ENCODE measurements at places on chromosomes 5 and 9. TPM values are rescaled to one million over a fixed set of nuclear protein-coding genes. Genes with fewer than 3 reads are reported as not detected.

The PCDHB15 gene
- total RNA-seq: 6.6 TPM

The PROB1 gene
- not detected for total RNA-seq

The FAM81B gene
- total RNA-seq: not detected

The OR13C2 gene
- not detected for total RNA-seq

The AGXT2 gene
- total RNA-seq: not detected

The ANKS6 gene
- 75.0 TPM for total RNA-seq

The RLN2 gene
- 0.37 TPM for total RNA-seq

The SPINK13 gene
- not detected for total RNA-seq

The SERINC5 gene
- 34.3 TPM for total RNA-seq

The GZMA gene
- total RNA-seq: 9.9 TPM

The RORB gene
- 0.55 TPM for total RNA-seq

The SLC22A5 gene
- 41.7 TPM for total RNA-seq

The PTPN3 gene
- 16.7 TPM for total RNA-seq

The CCNI2 gene
- 56.7 TPM for total RNA-seq

- peak; percentile 59 for DNase-seq
Measured at GRCh38 chr9:116959809-116960208, 272.7 kb downstream of the TRIM32 start.

GRCh38 chr5:147559749-147560148 lies 49.9 kb upstream of the DPYSL3 start:
- DNase-seq: no peak

DNA sequence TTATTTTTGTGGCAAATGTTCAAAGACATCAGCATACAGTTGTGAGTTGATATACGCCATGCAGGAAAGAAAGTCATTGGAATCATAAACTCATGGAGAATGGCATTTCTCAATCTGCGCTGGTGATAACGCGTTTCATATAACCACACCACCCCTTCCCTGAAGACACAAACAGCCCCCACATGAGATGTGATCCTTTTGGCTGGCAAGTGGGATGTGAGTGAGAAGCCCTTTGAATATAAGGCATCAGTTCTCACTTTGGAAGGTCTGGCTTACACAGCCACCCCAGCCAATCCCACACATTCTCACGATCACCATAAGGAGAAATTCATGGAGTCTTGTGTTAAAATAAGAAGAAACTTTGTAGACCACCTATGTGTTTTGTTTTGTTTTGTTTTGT lies 725.0 kb downstream of the PRELID2 start:
- DNase-seq: no peak

DNA sequence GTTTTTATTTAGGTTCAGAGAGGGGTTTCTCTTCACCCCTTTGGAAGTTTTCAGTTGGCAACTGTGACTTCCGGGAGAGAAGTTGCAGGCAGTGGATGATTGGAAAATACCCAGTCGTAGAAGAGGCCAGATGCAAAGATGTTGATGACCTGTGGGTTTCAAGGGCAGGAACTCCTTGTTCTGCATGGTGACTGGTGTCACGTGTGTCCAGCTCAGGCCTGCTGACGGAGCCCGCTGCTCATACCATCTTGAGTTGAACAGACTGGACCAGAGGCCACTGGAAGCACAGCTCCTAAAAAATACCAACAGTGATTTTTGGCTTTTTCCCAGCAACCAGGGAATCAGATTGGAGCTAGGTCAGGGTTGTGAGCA lies 243.9 kb upstream of the KLF4 start:
- DNase-seq: peak; percentile 56

- no peak for DNase-seq
Measured at GRCh38 chr9:108386859-108387384, 468.9 kb downstream of the ACTL7B start.

DNA sequence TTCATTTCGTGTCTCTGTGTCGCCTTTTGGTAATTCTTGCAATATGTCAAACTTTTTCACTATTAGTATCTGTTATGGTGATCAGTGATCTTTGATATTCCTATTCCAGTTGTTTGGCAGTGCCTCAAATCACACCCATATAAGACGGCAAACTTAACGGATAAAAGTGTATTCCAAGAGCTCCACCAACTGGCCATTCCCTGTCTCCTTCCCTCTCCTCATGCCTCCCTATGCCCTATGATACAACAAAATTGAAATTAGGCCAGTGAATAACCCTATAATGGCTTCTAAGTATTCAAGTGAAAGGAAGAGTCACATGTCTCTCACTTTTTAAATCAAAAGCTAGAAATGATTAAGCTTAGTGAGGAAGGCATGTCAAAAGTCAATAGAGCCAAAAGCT lies 74.8 kb downstream of the CDK5RAP2 start:
- no peak for DNase-seq

DNA sequence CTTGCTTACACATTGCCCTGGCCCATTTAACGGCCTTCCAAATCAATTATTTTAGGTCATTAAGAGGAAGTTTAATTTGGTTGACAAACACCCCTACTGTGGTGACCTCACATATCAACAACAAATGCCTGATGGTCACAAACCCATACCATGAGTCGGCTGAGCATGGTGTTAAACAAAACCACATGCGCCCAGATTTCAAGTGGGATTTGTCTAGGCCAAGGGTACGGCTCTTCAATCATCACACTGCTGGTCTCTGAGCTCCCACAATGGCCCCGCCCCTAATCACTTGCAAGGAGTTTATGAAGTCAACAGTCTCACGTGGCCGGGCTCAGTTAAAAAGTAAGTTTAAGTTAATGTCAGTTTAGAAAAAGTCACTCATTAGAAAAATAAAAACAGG lies 243.8 kb downstream of the CRB2 start:
- DNase-seq: no peak

DNA sequence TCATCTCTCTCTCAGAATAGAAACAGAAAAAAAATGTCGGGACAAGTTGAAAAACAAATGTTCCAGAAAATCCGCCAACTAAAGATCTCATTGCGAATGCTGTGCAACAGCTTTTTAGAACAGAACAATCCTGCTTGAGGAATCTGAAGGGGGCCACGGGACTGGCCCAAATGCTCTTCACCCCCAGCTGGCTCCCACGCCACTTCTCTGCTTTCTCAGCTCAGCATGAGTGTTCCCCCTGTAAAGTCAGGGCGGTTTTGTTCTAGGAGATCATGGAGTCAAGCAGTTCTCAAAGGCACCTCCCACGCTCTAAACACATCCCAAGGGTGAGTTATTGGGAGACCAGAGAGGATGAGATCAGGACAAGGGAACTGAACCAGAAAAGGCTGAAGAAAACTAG lies 31.5 kb downstream of the DIRAS2 start:
- DNase-seq: no peak

GRCh38 chr5:110738503-110738811 lies 350 bp upstream of the SLC25A46 start:
- no peak for DNase-seq

DNA sequence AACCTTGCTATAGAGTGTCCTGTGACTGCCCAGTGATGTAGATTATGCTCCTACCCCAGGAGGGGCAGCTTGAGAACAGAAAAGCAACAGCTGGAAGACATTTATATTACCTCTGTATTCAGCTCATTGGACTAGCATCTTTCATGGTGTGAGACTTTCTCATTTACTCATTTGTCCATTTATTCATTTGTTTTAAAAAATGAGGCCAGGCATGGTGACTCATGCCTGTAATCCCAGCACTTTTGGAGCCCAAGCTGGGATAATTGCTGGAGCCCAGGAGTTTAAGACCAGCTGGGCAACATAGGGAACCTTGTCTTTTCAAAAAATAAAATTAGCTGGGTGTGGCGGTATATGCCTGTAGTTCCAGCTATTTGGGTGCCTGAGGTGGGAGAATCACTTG lies 130.0 kb upstream of the LHFPL2 start:
- DNase-seq: no peak

DNA sequence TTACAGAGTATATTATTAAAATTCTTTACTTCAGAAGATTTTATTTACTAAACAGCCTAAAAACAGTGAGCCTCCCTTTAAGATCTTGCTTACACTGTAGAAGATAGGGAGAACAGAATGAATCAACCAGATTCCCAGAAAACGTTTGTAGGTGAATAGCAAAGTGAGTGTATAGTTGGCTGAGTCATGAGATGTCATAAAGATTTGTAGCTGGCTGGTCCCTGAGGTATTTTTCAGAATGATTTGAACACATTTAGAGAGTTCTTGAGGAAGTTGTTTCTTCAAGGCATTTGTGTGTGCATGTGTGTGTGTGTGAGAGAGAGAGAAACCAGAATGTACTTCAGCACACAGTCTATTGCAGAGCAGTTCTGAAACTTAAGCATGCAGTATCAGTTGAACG lies 159.4 kb upstream of the PRR16 start:
- no peak for DNase-seq

DNA sequence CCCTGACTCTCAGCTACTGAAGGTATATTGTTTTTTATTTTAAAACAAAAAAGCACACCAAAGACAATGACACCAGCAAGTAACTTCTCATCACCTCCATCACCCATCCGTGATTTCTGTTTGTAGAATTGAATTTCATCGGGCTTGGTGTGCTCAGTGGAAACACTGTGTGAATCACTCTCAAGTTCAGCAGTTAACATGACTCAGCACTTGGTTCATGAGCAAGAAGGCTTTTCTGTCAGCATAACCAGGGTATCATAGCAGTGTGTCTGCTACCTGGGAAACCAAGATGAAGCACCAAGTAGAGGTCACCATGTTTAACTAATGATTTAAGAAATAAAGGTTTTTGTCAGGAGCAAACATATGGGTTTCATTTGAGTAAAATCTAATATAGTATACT lies 123.7 kb downstream of the INSYN2B start:
- no peak for DNase-seq

DNA sequence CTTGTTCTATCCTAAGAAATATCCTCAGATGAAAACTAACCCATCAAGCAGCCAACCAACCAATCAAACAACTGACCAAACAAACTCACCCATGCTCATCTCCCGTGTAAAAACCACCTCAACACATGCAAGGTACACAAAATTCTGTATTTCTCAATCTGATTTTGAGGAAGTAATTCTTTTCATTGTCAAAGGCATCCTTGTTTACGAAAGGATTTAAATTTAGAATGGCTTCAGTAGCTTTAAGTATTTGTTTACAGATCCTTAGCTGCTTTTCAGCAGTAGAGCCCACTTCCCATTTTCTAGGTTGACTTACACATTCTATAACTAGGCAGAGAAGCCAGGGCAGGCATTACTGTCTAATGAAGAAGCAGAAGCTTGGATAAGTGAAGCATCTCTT lies 78.6 kb downstream of the NTRK2 start:
- no peak for DNase-seq

DNA sequence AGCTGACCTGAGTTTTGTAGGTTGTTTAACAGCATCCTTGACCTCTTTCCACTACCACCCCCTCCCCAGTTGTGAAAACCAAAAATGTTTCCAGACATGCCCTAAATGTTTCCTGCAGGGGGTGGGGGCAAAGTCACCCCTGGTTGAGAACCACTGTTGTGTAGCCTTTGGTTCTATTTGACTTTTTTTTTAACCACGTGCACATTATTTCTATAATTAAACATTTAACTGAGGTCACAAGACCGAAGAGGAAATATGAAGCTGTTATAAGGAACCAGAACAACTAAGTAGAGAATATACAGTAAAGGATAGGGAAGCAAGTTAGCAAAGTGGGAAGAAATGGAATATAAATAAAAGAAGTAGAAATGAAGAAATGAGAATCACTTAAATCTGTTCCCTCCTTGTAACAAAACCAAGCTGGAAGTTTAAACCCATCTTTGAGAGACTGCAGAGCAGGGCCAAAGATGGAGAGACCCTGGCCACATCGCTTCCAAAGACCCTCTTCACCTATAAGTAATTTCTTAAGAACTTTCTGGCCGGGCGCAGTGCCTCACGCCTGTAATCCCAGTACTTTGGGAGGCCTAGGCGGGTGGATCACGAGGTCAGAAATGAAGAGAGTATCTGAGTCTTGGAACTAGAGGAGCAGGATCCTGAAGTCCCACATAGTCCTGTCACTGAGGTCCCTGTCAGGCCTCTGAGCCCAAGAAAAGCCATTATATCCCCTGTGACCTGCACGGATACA lies 14.4 kb downstream of the SIT1 start:
- no peak for DNase-seq

DNA sequence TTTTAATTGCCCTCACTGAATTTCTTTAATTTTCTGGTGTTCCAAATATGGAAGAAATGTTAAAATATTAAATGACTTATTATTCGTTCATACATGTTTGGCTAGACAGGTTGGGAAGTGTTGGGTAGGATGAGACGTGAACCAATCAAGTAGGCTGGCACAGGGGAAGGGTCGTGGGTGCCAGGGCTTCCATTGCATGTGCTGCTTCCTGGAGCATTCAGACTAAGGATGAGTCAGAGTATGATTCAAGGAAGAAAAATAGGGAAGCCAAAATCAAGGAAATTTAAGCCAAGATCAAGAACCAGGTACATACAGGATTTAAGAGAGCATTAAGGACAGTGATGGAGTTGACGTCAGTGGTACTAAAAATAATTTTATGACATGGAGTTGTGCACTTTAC lies 2068.0 kb downstream of the MAT2B start:
- DNase-seq: no peak

- no peak for DNase-seq
Measured at GRCh38 chr5:175378444-175379028, 65.4 kb downstream of the DRD1 start.

GRCh38 chr5:1465966-1466471 lies 20.8 kb upstream of the SLC6A3 start:
- no peak for DNase-seq

DNA sequence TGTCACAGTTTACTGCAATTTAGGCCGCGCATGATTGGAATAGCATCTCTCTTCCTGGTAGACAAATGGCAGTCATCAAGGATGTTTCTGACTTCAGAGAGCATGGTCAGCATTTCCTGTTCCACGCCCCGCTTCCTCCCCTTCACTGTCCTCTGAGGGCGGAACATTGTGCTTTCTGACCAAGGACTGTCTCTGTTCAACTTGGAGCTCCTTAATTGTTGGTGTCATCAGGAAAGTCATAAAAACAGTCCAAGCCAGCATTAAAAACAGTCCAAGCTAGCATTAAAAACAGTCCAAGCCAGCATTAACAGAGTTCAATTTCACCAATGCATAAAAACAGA lies 301.3 kb upstream of the IRX4 start:
- peak; percentile 23 for DNase-seq

GRCh38 chr5:10826971-10827370 lies 65.9 kb upstream of the DAP start:
- no peak for DNase-seq

- no peak for DNase-seq
Measured at GRCh38 chr5:176157656-176158055, 80.6 kb upstream of the SIMC1 start.

DNA sequence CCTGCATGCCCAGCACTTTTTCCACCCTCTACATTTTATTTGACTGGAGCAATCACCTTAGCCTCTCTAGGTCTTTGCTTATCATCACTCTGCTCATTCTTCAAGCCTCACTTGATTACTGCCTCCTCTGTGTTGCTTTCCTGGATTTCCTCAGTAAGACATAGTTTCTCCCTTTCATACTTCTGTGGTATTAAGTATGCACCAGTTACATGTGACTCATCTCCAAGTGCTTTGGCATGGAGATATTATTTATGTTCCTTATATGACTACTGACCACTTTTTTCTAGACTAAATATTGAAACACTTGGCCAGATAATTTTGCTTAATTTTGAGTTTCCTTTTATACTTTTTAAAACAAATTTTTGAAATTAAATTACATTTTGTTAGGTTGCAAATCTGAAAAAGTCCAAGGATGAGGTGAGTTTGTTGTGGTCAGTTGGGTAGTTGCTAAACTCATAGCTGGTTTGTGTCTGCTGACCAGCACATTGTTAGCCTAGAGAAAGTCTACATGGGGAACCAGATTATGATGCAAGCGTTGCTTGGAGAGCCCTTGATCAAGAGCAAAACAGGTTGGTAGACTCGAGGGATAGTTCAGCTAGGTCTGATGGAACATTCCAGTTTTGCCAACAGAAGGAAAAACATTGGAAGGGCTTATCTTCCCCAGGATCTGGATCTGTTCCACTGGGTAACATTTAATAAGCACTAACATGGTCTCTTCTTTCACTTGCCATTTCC lies 140.2 kb downstream of the TMC1 start:
- DNase-seq: no peak
